ENCODE measurements at places on chromosomes 6 and 20.
A peak's percentile ranks its signal among the peaks of the same experiment; 100 is the strongest.

GRCh38 chr20:23231561-23232218 lies 118.9 kb upstream of the NXT1 start:
- DNase-seq: no peak

- DNase-seq: no peak
These were observed 52.7 kb upstream of the PTGIS start for GRCh38 chr20:49620364-49621240.

GRCh38 chr6:112626468-112627082 lies 279.4 kb downstream of the RFPL4B start:
- no peak for DNase-seq

DNA sequence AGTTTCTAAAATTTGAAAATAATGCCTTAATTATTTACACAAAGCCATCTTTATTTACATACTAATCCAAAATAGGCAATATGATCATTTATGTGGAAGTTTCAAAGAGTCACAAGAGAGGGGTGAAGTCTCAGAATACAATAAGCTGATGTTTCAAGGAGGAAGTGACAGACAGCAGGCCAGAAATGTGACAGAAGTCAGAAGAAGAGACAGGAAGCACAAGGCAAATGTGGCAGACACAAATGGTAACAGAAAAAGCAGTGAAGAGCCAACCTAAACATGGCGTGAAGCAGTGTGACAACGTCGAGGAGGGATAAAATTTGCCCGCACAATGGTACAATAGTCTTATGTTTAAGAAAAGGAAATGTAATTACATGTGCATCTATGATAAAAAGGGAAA lies 59.8 kb downstream of the SHPRH start:
- no peak for DNase-seq

DNA sequence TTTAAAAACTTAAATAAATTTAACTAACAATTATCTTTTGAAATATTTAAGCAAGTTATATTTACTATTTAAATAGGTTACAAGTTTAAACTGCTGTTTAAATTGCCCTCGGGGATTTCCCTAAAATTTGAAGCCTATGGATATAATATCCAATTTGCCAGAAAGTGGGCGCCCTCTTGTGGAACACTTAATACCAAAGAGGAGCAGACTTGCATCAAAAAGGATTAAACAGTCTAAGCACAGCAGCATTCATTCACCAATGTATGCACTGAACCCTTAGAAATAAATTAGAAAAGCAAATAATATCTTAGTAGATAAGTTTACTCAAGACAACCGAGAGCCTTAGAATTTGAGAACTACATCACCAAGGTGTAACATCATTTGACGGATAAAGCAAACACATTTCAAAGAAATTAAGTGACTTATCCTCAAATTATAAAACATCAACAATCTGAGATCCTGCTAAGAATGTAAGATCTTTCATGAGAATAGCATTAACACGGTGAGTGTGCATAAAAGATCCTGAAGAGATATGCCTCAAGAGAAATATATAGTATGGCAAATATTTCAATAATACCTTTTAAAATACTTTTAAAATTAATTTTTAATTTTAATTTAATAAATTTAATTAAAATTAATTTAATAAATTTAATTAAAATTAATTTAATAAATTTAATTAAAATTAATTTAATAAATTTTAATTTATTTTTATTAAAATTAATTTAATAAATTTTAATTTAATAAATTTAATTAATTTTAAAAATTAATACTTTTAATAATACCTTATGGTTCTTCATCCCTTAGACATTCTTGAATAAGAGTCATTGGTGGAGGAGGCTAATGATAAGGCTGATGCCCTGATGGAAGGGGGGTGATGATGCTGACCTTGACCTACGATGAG lies 11.5 kb upstream of the MEP1A start:
- no peak for DNase-seq

GRCh38 chr6:41066867-41067304 lies 5.3 kb downstream of the OARD1 start:
- peak; percentile 39 for DNase-seq

DNA sequence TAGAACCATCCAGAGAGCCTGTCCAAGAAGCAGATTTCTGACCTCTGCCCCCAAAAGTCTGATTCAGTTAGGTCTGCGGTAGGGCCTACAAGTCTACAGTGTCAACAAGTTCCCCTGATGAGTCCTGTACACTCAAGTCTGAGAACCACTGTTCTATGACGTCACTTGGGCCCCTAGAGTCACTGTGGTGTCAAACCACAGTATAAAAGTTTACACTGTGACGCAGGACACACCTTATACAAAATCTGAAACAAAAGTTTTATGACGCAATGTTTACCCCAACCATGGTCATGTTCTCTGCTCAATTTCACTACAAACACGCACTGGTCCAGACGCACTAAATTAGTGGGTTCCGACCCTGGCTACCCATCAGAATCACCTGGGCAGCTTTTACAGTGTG lies 17.9 kb downstream of the SLA2 start:
- no peak for DNase-seq

All from activated CD4-positive, alpha-beta T cell treated with anti-CD3 and anti-CD28 coated beads for 1 hour (primary cell).